ENCODE measurements at places on chromosomes 2 and 18. TPM values are rescaled to one million over a fixed set of nuclear protein-coding genes. Genes with fewer than 3 reads are reported as not detected.

Gene ANKRD36
- total RNA-seq = 42.4 TPM

Gene FAM98A
- total RNA-seq = 48.0 TPM

Gene ALLC
- not detected for total RNA-seq

Gene UGT1A4
- not detected for total RNA-seq

Gene RPRM
- under 0.01 TPM for total RNA-seq

Gene HADHA
- 159 TPM for total RNA-seq

Gene DNAJC5G
- not detected for total RNA-seq

Gene DNAJC10
- total RNA-seq = 154 TPM

Gene NEUROD1
- total RNA-seq = not detected

Gene PPP1R1C
- total RNA-seq = 2.2 TPM

Gene NT5DC4
- total RNA-seq = 0.11 TPM

Gene VIL1
- total RNA-seq = 0.12 TPM

Gene CD302
- 7.1 TPM for total RNA-seq

Gene HDHD2
- 22.9 TPM for total RNA-seq

Gene UGT1A9
- not detected for total RNA-seq

Gene LRP2
- total RNA-seq = not detected

Gene FAM136A
- 35.0 TPM for total RNA-seq

Gene CROCC2
- total RNA-seq = not detected

Gene SP110
- 4.2 TPM for total RNA-seq

Gene CD226
- total RNA-seq = 0.50 TPM

Gene UGT1A3
- total RNA-seq = not detected

Gene NEDD4L
- total RNA-seq = 6.1 TPM

Gene DSG2
- 22.2 TPM for total RNA-seq

Gene ANO7
- total RNA-seq = 0.37 TPM

Gene SLC4A5
- 0.44 TPM for total RNA-seq

Gene ZNF396
- 0.89 TPM for total RNA-seq

Gene OSBPL1A
- total RNA-seq = 47.5 TPM
